GM23248 (cell line): ENCODE measurements at places on chromosomes 2 and 18. TPM values are rescaled to one million over a fixed set of nuclear protein-coding genes. Genes with fewer than 3 reads are reported as not detected.

- no peak for DNase-seq
Measured at GRCh38 chr2:46163098-46163430, 134.1 kb upstream of the EPAS1 start.

- peak; percentile 85 for DNase-seq
Measured at GRCh38 chr2:45330637-45331409, 280.2 kb downstream of the SRBD1 start.

- no peak for DNase-seq
Measured at GRCh38 chr2:86229221-86229620, 30.0 kb downstream of the MRPL35 start.

- no peak for DNase-seq
Measured at GRCh38 chr2:95349568-95350322, 52.6 kb downstream of the KCNIP3 start.

The PPP1R1C gene
- total RNA-seq, result not detected in 2 replicates

The CNGA3 gene
- total RNA-seq, result under 0.01 and 0.51 TPM in 2 replicates

The GALR1 gene
- not detected in 2 replicates for total RNA-seq

The CMPK2 gene
- 0.13 TPM in 1 of 2 replicates, not detected in the other for total RNA-seq
